ENCODE measurements at places on chromosomes 1 and 21.

DNA sequence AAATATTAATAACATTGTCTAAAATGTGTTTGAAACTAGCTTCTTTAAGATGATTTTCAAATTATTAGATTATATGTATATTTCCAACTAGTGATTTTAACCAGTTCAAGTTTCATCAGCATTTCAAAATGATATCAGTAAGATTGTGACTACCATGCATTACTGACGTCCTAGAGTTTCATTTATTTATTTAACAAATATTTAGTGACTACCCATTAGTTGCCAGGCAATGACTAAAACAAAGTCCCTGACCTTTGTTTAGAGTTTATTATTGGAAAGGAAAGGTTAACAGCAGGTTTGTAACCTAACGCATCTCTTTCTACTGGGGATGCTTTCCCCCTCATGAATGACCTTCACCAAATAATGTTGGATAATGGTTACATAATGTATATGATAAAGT is 7.6 kb upstream of the C4BPB start:
- DNase-seq, result no peak
- no peaks in the 10 kb centered on the region for H3K36me3 ChIP-seq
- no peak overlapping the region for H3K27ac ChIP-seq
- H3K4me1 ChIP-seq, result no peaks in the 10 kb centered on the region
- no peak overlapping the region for H3K4me3 ChIP-seq

DNA sequence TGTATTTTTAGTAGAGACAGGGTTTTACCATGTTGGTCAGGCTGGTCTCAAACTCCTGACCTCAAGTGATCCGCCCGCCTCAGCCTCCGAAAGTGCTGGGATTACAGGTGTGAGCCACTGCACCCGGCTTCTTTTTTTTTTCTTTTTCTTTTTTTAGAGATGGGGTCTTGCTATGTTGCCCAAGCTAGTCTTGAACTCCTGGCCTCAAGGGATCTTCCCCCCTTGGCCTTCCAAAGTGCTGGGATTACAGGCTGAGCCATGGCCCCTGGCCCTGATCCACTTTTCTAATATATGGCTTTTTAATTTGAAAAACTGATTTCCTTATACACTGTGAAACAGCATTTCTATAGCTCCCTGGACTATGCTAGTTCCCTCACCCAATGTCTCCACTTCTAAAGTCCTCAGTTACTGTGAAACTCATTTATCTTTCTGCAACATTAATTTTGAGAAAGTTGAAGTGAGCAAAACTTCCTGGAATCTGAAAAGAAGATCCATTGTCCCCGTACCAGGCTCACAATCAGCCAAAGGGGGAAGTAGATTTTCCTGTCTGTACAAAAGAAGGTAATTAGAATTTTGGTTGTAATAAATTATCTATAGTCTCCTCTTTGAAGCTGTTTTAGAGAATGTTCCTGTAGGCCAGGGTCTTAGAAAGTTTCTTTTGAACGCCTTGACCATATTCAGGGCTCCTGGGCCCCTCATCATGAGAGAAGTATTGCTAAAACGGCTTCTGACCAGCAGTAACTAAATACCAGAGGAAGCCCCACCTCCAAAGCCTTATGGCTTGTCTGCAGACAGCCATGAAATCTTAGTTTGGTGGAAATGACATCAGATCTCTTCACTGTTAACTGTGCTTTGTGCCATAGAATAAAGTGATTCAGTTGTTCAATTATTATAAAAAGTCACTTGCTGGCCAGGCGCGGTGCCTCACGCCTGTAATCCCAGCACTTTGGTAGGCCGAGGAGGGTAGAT is 34.9 kb downstream of the DEGS1 start:
- H3K4me3 ChIP-seq, result no peak overlapping the region
- no peaks in the 10 kb centered on the region for H3K27me3 ChIP-seq
- DNase-seq, result no peak
- no peak overlapping the region for H3K27ac ChIP-seq

GRCh38 chr1:5856246-5856815 is 135.9 kb downstream of the NPHP4 start:
- no peaks in the 10 kb centered on the region for H3K36me3 ChIP-seq
- H3K27me3 ChIP-seq, result no peaks in the 10 kb centered on the region
- H3K27ac ChIP-seq, result no peak overlapping the region
- DNase-seq, result peak; percentile 3
- no peak overlapping the region for H3K4me3 ChIP-seq
- peaks cover 2% of the 10 kb centered on the region for H3K4me1 ChIP-seq

DNA sequence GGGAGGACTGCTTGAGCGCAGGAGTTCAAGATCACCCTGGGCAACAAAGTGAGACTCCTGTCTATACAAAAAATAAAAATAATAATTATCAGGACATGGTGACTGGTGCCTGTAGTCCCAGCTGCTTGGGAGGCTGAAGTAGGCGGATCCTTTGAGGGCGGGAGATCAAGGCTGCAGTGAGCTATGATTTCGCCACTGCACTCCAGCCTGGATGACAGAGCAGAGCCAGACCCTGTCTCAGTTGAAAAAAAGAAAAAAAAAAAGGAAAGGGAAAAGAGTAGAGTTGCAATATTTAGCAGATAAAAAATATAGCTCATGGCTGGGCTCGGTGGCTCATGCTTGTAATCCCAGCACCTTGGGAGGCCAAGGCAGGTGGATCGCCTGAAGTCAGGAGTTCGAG is 3.3 kb upstream of the S1PR1 start:
- H3K4me3 ChIP-seq, result no peak overlapping the region
- H3K27ac ChIP-seq, result no peak overlapping the region
- peaks cover 16% of the 10 kb centered on the region for H3K4me1 ChIP-seq

GRCh38 chr1:17170571-17170970 is 34.4 kb upstream of the PADI1 start:
- no peaks in the 10 kb centered on the region for H3K36me3 ChIP-seq
- peak; percentile 79 for DNase-seq
- H3K4me3 ChIP-seq, result no peak overlapping the region
- H3K27me3 ChIP-seq, result no peaks in the 10 kb centered on the region
- peak overlapping the region; percentile 45 for H3K27ac ChIP-seq

- H3K36me3 ChIP-seq, result no peaks in the 10 kb centered on the region
- no peak for DNase-seq
- H3K27me3 ChIP-seq, result no peaks in the 10 kb centered on the region
- no peak overlapping the region for H3K27ac ChIP-seq
- H3K4me3 ChIP-seq, result no peak overlapping the region
Measured at GRCh38 chr1:19032413-19032695, 75.9 kb upstream of the IFFO2 start.

GRCh38 chr1:159132271-159132881 is 39.0 kb upstream of the CADM3 start:
- peak; percentile 5 for DNase-seq
- H3K4me1 ChIP-seq, result no peaks in the 10 kb centered on the region
- no peak overlapping the region for H3K4me3 ChIP-seq
- H3K27ac ChIP-seq, result no peak overlapping the region
- H3K27me3 ChIP-seq, result peaks cover 7% of the 10 kb centered on the region

- peaks cover 21% of the 10 kb centered on the region for H3K4me1 ChIP-seq
- H3K36me3 ChIP-seq, result no peaks in the 10 kb centered on the region
- H3K27ac ChIP-seq, result peak overlapping the region; percentile 44
- no peaks in the 10 kb centered on the region for H3K27me3 ChIP-seq
Measured at GRCh38 chr1:84344286-84344685, 42.8 kb downstream of the SAMD13 start.

- peaks cover 4% of the 10 kb centered on the region for H3K36me3 ChIP-seq
- H3K4me3 ChIP-seq, result peak overlapping the region; percentile 92
- no peaks in the 10 kb centered on the region for H3K27me3 ChIP-seq
- H3K27ac ChIP-seq, result peak overlapping the region; percentile 90
- DNase-seq, result no peak
Measured at GRCh38 chr1:230867101-230867902, 1.0 kb downstream of the C1orf198 start.

- H3K36me3 ChIP-seq, result no peaks in the 10 kb centered on the region
- peaks cover 5% of the 10 kb centered on the region for H3K4me1 ChIP-seq
- DNase-seq, result peak; percentile 10
- H3K4me3 ChIP-seq, result no peak overlapping the region
- H3K27me3 ChIP-seq, result no peaks in the 10 kb centered on the region
- H3K27ac ChIP-seq, result no peak overlapping the region
Measured at GRCh38 chr1:146032631-146033219, 11.2 kb upstream of the HJV start.

GRCh38 chr1:15341634-15342407 is 67.9 kb upstream of the EFHD2 start:
- H3K4me3 ChIP-seq, result no peak overlapping the region
- no peaks in the 10 kb centered on the region for H3K27me3 ChIP-seq
- no peak overlapping the region for H3K27ac ChIP-seq
- H3K36me3 ChIP-seq, result no peaks in the 10 kb centered on the region

DNA sequence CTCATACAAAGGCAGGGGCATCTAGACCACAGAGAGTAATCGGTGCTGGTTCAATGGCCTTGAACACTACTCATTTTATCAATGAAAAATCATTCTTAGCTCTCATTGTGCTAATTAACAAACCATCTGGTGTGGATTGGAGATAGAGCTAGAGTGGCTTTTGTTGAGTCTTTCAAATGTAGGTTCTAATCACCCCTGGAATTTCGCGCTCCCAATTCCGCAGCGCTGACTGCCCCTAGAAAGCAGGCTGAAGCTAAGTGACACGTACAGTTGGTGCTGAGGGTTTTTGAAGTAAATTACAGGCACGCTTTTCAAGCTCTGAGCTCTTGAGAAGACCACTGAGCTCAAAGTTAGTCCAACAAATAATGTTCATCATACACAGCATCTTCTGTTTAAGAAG is 31.2 kb upstream of the CA6 start:
- no peaks in the 10 kb centered on the region for H3K36me3 ChIP-seq
- no peak for DNase-seq
- no peaks in the 10 kb centered on the region for H3K27me3 ChIP-seq
- H3K4me3 ChIP-seq, result no peak overlapping the region
- no peak overlapping the region for H3K27ac ChIP-seq
- H3K4me1 ChIP-seq, result peaks cover 7% of the 10 kb centered on the region

DNA sequence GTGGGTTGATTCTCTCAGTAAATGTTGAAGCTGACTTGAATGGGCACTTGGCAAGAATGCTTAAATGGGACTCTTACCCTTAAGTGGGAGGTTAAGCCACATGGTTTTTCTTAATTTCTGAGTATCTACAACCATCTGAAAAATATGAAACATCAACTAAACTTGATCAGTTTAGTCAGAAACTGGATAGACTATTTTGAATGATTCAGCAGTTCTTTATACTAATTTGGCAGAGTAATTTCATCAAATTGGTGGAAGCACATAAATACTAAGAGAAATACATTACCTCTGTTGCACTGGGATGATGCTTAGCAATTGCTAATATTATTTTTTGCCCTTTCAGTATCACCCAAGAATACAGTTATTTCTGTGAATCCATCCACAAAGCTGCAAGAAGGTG is 4.7 kb downstream of the VCAM1 start:
- H3K27me3 ChIP-seq, result no peaks in the 10 kb centered on the region
- no peak overlapping the region for H3K4me3 ChIP-seq
- H3K27ac ChIP-seq, result no peak overlapping the region
- H3K4me1 ChIP-seq, result no peaks in the 10 kb centered on the region
- no peaks in the 10 kb centered on the region for H3K36me3 ChIP-seq
- DNase-seq, result no peak

DNA sequence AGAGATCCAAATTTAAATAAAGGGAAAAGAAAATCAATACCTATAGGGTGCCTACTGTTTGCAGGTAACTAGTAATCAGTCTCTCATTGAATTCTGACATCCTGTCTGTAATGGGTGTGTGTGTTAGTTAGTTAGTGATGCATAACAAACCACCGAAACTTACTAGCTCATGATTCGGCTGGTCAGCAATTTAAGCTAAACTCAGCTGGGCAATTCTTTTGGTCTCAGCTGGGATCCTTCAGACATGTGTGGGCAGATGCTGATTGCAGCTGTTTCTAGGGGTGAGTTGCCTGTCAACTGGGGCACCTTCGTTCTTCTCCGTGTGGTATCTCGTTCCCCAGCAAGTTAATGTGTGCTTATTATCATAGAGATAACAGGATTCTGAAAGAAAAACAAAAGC is 40.2 kb upstream of the ZNF124 start:
- no peak overlapping the region for H3K4me3 ChIP-seq
- DNase-seq, result no peak
- no peaks in the 10 kb centered on the region for H3K27me3 ChIP-seq
- no peak overlapping the region for H3K27ac ChIP-seq

DNA sequence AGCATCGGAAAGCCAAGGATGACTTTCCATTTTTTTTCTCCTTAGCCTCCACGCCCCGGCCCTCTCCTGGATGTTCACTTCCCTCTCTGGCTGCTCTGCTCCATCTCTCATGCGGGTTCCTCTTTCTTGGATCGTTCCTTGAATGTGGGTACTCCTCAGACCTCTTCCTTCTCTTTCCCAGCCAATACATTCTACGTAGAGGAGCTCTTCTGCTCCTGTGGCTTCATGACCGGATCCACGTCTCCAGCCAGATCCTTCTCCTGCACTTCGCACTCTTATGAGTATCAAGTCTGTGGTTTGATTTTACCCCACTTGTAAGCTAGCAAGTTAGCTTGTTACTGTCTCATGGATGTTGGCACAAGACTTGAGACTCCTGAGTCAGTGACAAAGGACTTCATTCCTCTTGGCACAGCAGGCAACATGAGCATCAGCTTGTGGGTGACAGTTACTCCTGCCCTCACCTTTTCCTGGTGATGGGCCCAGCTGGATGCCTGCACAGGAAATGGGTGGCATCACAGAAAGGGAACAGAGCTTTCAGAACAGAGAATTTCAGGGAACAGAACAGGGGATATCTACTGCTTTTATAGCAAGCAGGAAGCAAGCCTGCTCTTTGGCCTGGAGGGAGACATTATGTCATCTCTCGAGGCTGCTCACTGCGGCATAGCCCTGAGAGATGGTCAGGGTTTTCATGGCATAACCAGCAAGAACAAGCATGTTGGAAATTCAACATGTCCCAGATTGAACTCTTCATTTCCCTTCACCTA is 100.1 kb upstream of the KIF26B start:
- no peak for DNase-seq
- H3K4me3 ChIP-seq, result no peak overlapping the region
- H3K27me3 ChIP-seq, result no peaks in the 10 kb centered on the region
- no peak overlapping the region for H3K27ac ChIP-seq

- DNase-seq, result no peak
- H3K4me3 ChIP-seq, result no peak overlapping the region
- peaks cover 3% of the 10 kb centered on the region for H3K4me1 ChIP-seq
- no peaks in the 10 kb centered on the region for H3K36me3 ChIP-seq
- no peaks in the 10 kb centered on the region for H3K27me3 ChIP-seq
Measured at GRCh38 chr1:25990702-25991395, 7.0 kb downstream of the PAFAH2 start.

GRCh38 chr1:61486783-61487536 is 238.0 kb downstream of the TM2D1 start:
- H3K27ac ChIP-seq, result no peak overlapping the region
- H3K36me3 ChIP-seq, result no peaks in the 10 kb centered on the region
- peaks cover 9% of the 10 kb centered on the region for H3K27me3 ChIP-seq
- H3K4me3 ChIP-seq, result no peak overlapping the region

Data from astrocyte (in vitro differentiated cells and primary cell).